Transverse colon (tissue), 4 donors: ENCODE measurements at places on chromosomes 11 and 22. TPM values are rescaled to one million over a fixed set of nuclear protein-coding genes. Genes with fewer than 3 reads are reported as not detected.

DNA sequence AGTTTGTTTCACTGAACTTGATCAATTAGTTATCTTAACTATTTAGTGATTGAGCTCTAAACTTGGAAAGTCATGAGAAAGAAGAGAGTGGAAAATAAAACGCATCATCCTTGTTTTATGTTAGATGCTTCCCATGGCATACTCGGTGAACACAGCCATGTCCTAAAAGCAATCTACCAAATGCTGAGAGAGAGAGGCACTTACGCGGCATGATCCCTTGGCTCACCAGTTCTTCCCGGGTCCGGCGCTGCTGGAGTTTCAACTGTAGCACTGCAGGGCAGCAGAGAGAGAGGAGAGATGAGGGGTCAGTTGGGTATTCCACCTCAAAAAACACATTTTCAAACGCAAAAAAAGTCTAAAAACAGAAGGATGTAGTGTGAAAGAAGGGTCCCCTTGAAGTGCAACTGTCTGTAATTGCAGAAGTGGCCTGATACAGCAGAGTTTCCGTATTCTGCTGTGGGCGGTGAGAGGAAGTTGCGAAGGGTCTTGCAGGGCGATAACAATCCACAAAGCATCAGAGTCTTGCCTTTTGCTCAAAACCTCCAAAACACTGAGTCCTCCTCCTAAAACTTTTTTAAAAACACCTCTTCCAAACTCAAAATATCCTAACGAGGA is 92.7 kb downstream of the SGSM3 start:
- H3K4me1 ChIP-seq = no peaks in the 10 kb centered on the region
- H3K27me3 ChIP-seq = no peaks in the 10 kb centered on the region
- H3K27ac ChIP-seq = peak overlapping the region; percentile 38
- H3K36me3 ChIP-seq = no peaks in the 10 kb centered on the region
- peak overlapping the region; percentile 29 for H3K4me3 ChIP-seq

DNA sequence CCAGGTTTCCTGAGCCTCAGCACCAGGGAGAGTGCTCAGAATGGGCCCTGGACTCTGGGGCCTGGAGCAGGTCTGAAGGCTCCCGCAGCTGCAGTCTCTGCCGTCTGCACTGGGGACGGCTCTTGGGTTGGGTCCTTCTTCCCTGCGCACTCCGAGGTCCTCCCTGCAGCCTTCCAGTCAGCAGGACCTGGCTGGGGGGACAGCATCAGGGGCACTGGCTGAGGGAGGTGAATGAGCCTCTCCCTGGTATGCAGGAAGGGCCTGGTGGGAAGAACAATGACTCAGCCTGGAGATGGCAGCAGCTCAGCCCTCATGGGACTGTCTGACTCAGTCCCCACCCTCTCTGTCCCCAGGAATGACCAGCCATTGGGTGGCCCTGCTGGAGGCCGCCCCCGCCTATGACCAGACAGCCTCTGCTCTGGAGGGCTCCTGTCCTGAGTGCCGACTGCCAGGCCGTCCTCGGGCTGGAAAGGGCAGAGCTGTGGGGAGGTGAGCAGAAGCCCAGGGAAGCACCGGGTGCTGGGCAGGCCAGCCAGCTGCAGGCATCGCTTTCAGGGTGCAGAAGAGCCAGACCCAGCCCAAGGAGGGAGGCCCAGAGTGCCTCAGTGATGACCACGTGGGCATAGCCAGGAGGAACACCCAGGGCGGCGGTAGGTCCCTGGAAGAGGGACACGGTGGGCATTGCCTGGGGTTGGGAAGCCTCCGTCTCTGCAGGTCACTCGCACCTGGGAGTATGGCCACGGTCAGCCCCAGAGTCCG is 455.0 kb downstream of the BRD1 start:
- H3K27ac ChIP-seq = no peak overlapping the region
- no peak for DNase-seq
- H3K4me3 ChIP-seq = no peak overlapping the region
- peaks cover 13% of the 10 kb centered on the region for H3K27me3 ChIP-seq

DNA sequence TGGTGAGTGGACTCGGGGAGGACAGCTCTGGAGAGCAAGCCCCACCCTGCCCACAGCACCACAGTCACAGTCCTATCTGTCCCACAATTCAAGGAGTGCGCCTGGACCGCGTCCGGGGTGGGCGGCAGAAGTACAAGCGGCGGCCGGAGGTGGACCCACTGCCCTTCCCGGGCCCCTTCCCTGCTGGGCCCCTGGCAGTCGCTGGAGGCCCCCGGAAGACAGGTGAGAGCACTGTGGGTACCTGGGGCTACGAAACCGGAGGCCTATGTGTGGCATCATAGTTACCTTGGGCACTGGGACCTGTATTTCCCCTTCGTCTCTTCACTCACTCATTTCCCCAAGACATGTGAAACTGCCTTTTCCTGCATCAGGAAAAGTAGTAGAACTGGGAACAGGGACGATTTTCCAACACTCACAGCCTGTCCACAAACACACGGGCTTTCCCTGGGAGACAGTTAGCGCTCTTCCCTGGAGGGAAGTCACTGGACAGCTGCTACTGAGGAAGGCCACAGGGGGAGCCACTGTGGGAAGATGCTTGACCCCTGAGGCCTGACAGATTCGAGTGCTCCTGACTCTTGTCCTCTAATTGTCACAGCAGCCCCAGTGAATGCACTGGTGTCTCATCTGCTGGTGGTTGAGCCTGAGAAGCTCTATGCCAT is 3.1 kb downstream of the TRMT112 start:
- peak overlapping the region; percentile 34 for H3K27ac ChIP-seq
- H3K4me1 ChIP-seq = peaks cover 34% of the 10 kb centered on the region
- H3K27me3 ChIP-seq = no peaks in the 10 kb centered on the region
- no peaks in the 10 kb centered on the region for H3K36me3 ChIP-seq

DNA sequence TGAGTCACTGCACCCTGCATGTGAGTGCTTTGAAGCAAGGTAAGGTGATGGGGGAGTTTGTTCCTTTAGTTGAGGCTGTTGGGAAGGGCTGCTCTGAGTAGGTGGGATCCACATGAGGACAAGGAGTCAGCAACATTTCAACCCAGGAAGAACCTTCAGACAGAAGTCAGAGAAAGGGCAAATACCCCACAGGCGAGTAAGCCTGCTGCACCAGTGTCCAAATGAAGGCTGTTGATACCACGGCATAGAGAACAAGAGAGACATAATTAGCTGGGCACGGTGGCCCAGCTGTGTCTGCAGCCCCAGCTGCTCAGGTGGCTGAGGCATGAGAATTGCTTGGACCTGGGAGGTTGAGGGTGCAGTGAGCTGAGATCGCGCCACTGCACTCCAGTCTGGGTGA is 54.3 kb upstream of the CLMP start:
- H3K27me3 ChIP-seq = no peaks in the 10 kb centered on the region
- DNase-seq = no peak
- H3K4me3 ChIP-seq = no peak overlapping the region
- no peak overlapping the region for H3K27ac ChIP-seq
- H3K36me3 ChIP-seq = no peaks in the 10 kb centered on the region

GRCh38 chr22:28574159-28574788 is 105.4 kb downstream of the TTC28 start:
- no peaks in the 10 kb centered on the region for H3K36me3 ChIP-seq
- no peaks in the 10 kb centered on the region for H3K4me1 ChIP-seq
- no peaks in the 10 kb centered on the region for H3K27me3 ChIP-seq
- no peak for DNase-seq

DNA sequence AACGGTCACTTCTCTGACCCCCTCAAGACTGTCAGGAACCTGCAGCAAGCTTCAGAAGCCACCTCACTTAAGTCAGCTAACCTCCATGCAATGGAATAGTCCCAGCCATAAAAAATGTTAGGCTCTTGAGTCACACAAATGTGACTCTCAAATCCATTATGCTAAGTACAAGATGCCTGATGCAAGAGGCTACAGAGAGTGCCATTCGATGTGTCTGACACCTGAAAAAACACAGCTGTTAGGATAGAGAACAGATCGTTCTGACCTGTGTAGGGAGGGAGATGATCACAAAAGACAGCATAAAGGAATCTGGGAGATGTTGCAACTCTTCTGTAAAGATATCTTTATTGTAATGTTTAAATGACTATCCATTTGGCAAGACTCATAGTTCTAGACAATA is 712.4 kb downstream of the TBC1D22A start:
- no peaks in the 10 kb centered on the region for H3K36me3 ChIP-seq
- DNase-seq = no peak
- H3K27me3 ChIP-seq = peaks cover 10% of the 10 kb centered on the region
- no peak overlapping the region for H3K27ac ChIP-seq

- peaks cover under 1% of the 10 kb centered on the region for H3K4me1 ChIP-seq
- H3K4me3 ChIP-seq = no peak overlapping the region
- H3K27ac ChIP-seq = no peak overlapping the region
- no peak for DNase-seq
- H3K27me3 ChIP-seq = no peaks in the 10 kb centered on the region
- H3K36me3 ChIP-seq = no peaks in the 10 kb centered on the region
These were observed 47.0 kb upstream of the PLET1 start for GRCh38 chr11:112307616-112308015.

LRRC55 gene
- 0.14 TPM for total RNA-seq

SIRT3 gene
- 21.0 TPM for total RNA-seq

DNA sequence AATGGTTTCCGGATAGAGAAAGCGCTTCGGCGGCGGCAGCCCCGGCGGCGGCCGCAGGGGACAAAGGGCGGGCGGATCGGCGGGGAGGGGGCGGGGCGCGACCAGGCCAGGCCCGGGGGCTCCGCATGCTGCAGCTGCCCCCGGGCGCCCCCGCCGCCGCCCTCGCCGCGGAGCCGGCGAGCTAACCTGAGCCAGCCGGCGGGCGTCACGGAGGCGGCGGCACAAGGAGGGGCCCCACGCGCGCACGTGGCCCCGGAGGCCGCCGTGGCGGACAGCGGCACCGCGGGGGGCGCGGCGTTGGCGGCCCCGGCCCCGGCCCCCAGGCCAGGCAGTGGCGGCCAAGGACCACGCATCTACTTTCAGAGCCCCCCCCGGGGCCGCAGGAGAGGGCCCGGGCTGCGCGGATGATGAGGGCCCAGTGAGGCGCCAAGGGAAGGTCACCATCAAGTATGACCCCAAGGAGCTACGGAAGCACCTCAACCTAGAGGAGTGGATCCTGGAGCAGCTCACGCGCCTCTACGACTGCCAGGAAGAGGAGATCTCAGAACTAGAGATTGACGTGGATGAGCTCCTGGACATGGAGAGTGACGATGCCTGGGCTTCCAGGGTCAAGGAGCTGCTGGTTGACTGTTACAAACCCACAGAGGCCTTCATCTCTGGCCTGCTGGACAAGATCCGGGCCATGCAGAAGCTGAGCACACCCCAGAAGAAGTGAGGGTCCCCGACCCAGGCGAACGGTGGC is 15.7 kb downstream of the PIK3IP1 start:
- no peak overlapping the region for H3K4me3 ChIP-seq
- no peak for DNase-seq
- no peaks in the 10 kb centered on the region for H3K4me1 ChIP-seq
- peaks cover 52% of the 10 kb centered on the region for H3K36me3 ChIP-seq
